GM12892 (cell line): ENCODE measurements at places on chromosomes 16 and 17.

DNA sequence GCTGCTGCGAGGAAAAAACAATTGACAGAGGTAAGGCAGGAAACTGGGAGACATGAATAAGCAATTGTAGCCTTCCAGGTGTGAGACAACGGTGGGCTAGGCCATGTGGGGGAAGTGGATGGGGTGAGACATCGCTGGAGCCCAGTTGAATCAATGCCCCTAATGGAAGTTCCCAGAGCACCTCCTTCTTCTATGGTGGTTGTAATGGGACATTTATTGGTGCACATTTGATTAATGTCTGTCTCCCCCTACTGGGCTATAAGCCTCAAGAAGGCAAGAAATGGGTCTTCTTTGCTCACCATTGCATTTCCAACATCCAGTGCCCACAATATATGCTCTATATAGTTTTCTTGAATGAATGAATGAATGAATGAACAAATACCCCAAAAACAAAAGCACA, 22.7 kb upstream of the CD300E start:
- DNase-seq: no peak

DNA sequence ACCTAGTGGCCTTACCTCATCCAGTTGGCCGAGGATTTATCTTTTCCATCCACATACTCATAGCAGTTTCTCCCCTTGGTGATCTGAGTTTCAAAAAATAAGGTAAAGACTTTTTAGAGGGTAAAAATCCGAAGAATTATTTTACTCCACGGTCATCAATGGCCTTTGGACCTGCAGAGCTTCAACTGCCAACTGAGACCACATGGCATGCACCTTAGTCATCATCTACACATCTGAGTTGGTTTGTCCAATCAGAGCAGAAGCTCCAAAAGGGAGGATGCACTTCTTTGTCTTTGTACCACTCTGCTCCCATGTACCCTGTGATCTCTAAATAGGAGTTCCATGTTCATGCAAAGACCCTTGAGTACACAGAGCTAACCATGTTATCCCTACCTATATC, 15.7 kb downstream of the PRDM7 start:
- no peak for DNase-seq

DNA sequence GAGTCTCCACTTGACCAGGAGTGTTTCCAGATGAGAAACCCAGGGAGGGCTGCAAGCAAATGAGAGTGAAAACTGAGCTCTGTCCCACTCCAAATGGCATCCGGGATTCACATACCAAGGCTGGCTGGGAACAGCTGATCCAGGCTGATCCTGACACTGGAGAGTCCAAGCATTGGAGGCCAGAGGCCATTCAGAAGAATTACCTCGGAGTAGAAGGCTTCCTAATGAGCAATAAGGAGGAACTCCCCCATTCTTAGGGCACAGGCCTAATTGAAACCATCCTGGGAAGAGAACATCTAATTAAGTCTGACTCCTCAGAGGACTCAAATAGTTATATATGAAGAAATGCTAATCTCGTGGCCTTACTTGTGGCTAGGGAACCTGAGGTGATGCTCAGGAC, 142.8 kb downstream of the PRKCA start:
- DNase-seq: no peak

GRCh38 chr17:17032131-17032692, 10.0 kb upstream of the MPRIP start:
- DNase-seq: no peak

DNA sequence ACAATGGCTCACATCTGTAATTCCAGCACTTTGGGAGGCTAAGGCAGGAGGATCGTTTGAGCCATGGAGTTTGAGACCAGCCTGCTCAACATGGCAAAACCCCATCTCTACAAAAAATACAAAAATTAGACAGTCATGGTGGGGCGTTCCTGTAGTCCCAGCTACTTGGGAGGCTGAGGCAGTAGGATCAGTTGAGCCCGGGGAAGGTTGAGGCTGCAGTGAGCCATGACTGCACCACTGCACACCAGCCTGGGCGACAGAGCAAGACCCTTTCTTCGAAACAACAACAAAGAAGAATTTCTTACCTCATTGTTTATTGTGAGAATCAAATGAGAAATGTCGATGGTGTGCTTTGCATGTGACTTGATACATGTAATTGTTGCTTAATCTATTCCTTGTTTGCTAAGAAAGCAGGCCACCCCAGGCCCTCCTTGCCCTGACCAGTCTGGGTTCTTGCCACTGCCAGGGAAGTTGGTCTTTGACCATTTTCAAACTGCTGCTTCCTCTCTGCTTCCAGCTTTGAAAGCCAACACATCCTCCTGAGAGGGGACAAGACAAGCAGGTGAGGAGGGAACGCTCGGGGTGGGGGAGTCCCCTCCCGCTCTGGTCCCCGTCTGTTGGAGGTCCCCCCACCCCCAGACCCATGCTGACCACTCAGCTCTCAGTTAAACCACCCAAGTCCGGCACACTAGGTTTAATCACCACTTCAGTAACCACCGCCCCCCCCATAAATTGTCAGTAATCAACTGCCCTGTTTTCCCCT, 47.3 kb upstream of the CPNE2 start:
- DNase-seq: no peak

DNA sequence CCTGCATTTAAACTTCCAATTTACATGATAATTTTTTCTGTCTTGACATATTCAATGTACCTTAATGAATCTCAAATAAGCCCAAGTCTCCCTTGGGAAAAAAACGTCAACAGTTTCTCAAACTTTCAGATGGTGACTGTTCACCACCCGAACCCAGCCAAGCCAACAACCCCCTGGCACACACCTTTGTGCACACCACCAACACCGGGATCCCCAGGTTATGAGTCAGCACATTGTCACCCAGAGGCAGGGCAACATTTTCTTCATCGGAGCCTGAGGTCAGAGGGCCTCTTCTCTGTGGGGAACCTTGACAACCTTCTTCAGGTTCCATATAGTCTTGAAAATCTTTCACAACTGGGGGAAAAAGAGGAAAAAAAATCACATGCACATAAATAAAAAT, 15.5 kb downstream of the DYNC1LI2 start:
- DNase-seq: no peak

DNA sequence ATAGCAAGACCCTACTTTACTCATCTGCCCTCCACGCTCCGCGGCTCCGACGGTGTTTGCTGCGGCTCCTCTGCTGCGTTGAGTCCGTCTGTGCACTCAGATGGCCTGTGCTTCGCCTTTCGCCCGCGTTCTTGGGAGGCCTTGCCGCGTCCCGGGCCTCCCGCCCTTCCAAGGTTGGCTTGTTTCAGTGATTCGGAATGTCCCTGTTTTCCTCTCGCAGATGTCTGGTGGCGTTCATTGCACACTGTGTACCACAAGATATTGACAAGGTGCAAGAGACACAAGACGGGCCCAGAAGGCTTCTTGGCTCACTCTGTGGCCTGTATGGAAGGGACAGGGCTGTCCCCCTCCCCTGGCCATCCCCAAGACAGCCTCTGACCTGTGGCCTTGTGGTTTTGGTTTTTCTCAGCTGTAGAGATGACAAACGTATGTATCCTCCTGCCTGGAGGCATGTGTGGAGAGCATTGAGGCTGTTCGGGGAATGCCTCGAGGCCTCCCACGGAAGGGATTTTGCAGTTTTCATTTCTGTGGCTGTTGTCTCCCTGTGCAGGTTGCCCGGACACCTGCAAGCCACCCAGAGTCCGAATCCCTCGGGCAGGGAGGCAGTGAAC, 15.4 kb downstream of the MGRN1 start:
- no peak for DNase-seq

DNA sequence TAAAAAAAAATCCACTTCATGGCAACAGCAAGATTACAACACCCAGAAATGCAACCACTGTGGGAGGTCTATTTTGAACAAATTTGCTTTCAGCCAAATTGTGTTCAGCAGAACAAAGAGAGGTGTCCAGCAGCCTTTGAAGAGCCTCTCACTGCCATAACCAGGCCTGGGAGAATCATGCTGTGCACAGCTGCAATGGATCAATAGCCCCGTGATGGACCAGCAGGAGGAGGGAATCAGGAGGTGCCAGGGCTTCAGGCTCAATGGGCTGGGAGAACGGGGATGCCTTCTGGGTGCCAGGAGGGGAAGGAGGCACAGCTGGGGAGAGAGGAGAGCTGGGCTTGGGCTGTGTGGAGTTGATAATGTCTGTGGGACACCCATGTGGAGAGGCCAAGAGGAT, 366.2 kb upstream of the EEF2KMT start:
- DNase-seq: no peak
